Skeletal muscle tissue (tissue), 5 donors: ENCODE measurements at places on chromosomes 11 and 22. TPM values are rescaled to one million over a fixed set of nuclear protein-coding genes. Genes with fewer than 3 reads are reported as not detected.

The VPREB3 gene
- not detected for total RNA-seq

The CD3D gene
- total RNA-seq, result not detected

The TSKU gene
- 6.8 TPM for total RNA-seq

The PATE2 gene
- not detected for total RNA-seq

The YPEL1 gene
- total RNA-seq, result 20.4 TPM

The CLMP gene
- 8.9 TPM for total RNA-seq

The KRTAP5-1 gene
- not detected for total RNA-seq
